Motor neuron (in vitro differentiated cells): ENCODE measurements at places on chromosomes 11 and 22. TPM values are rescaled to one million over a fixed set of nuclear protein-coding genes. Genes with fewer than 3 reads are reported as not detected.

GRCh38 chr11:26665036-26665435 lies 56.8 kb downstream of the SLC5A12 start:
- no peak for ATAC-seq

- no peak for ATAC-seq
These were observed 11.6 kb downstream of the LIF start for GRCh38 chr22:30234786-30235470.

GRCh38 chr11:64226507-64227051 lies 505 bp downstream of the NUDT22 start:
- peak; percentile 6 for ATAC-seq

DNA sequence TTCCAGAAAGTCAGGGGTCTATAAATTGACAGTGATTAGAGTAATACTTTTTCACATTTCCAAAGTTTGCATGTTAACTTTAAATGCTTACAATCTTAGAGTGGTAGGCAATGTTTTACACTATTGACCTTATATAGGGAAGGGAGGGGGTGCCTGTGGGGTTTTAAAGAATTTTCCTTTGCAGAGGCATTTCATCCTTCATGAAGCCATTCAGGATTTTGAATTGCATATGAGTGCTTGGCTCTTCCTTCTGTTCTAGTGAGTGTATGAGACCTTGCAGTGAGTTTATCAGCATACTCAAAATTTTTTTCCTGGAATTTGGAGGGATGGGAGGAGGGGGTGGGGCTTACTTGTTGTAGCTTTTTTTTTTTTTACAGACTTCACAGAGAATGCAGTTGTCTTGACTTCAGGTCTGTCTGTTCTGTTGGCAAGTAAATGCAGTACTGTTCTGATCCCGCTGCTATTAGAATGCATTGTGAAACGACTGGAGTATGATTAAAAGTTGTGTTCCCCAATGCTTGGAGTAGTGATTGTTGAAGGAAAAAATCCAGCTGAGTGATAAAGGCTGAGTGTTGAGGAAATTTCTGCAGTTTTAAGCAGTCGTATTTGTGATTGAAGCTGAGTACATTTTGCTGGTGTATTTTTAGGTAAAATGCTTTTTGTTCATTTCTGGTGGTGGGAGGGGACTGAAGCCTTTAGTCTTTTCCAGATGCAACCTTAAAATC lies 5.3 kb downstream of the MALAT1 start:
- no peak for ATAC-seq

GRCh38 chr11:10298342-10298741 lies 4.3 kb upstream of the SBF2 start:
- ATAC-seq = no peak

DNA sequence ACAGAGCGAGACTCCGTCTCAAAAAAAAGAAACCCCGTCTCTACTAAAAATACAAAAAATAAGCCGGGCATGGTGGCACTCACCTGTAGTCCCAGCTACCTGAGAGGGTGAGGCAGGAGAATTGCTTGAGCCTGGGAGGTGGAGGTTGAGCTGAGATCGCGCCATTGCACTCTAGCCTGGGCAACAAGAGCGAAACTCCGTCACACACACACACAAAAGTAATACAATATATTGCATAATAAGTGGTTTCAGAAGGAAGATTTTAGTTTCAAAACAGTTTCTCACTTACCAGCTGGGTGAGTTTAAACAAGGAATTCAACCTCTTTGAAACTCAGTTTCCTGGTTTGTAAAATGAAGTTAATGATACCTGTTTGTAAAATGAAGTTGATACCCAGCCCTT lies 32.7 kb upstream of the HTR3A start:
- ATAC-seq = no peak

GRCh38 chr11:69183613-69184012 lies 27.9 kb downstream of the SMIM38 start:
- ATAC-seq = no peak

- ATAC-seq = no peak
These were observed 46.5 kb upstream of the GALNT18 start for GRCh38 chr11:11668274-11668673.

- ATAC-seq = no peak
These were observed 195.0 kb downstream of the UVRAG start for GRCh38 chr11:76010051-76010450.

DNA sequence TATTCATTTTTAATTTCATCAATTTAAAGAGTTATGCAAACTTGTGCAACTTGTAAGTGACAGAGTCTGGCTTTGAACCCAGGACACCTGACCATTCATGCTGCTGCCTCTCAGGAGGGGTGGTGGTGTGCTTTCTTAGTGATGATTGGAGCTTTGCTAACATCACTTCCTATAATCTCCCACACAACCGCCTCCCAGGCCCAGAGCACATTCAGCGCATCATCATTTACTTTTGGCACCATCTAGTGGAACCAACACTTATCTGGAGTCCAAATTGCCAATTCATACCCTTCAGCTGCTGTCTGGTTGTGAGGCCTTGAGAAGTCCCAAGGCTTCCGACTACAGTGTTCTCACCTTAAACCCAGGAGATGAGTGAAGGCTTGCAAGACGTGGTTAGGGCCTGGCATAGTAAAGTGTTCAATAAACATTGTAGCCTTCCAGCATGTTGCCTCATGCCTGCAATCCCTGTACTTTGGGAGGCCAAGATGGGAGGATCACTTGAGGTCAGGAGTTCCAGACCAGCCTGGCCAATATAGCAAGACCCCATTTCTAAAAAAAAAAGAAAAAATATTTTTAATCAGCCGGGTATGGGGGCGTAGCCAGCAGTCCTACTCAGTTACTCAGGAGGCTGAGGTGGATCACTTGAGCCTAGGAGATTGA lies 1.1 kb upstream of the TTLL1 start:
- ATAC-seq = peak; percentile 61

- no peak for ATAC-seq
These were observed 56.2 kb downstream of the OTOG start for GRCh38 chr11:17603056-17603825.

DNA sequence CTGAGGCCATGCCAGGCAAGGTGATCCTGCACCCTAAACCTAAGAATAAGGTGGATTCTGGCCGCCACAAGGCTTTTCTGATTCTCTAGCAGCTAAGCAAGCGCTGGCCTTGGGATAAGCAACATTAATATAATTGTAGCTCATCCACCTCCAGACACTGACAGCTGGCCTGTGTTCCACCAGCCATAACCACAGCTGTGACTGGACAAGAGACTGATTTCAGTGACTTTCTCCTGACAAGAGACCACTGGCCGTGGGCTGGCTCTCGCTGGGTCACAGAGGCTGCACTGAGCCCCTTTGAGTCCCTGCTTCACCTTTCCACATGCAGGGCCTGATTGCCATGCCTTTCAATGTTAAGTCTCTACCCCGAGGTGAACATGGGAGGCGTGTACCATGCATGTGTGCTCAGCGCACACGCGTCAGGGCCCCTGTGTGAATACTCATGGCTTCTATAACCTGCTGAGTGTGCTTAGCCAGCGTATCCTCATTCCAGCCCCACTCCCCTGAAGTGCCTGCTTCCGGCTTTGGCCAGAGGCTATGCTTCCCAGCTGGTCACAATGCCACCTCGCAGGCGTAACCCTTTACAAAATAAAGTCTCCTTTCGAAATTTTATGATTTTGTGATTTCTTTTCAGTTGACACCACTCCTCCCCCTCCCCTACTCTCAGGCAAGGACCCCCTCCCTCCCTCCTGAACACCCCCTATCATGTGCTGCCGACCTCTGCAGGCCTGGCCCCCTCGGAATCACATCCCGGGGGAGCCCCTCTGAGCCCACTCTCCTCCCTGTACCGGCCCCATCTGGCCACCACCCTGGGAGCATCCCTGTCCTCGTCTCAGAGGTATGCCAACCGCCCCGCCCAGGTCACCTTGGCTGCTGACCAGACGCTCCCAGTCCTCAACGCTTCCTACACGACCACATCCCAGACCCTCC lies 128.1 kb downstream of the CTTN start:
- ATAC-seq = no peak

GRCh38 chr11:32318071-32319055 lies 117.0 kb downstream of the WT1 start:
- ATAC-seq = no peak

Gene FXYD6
- 118 and 128 TPM in 2 replicates for total RNA-seq

Gene ELMOD1
- total RNA-seq = 43.2 and 44.9 TPM in 2 replicates

Gene NTM
- total RNA-seq = 1.0 and 1.4 TPM in 2 replicates

Gene MTMR2
- total RNA-seq = 42.9 and 45.0 TPM in 2 replicates

Gene LIF
- 12.1 and 13.0 TPM in 2 replicates for total RNA-seq

Gene MS4A6E
- not detected in 2 replicates for total RNA-seq

Gene OR5A1
- total RNA-seq = 0.42 TPM in 1 of 2 replicates, not detected in the other

Gene SAAL1
- 13.0 and 15.0 TPM in 2 replicates for total RNA-seq

Gene GAL3ST1
- total RNA-seq = 1.8 and 2.9 TPM in 2 replicates

Gene CASP5
- not detected in 2 replicates for total RNA-seq

Gene TMEM191C
- total RNA-seq = 0.56 and 1.3 TPM in 2 replicates
